HuH-7 (cell line): ENCODE measurements at places on chromosomes 16 and 17.

- DNase-seq, result no peak
These were observed 5.9 kb downstream of the ZNF646 start for GRCh38 chr16:31080035-31080629.

GRCh38 chr16:3842994-3843393 lies 37.5 kb downstream of the CREBBP start:
- no peak for DNase-seq

- DNase-seq, result no peak
These were observed 7.1 kb downstream of the TLCD2 start for GRCh38 chr17:1703063-1703462.

GRCh38 chr16:84823484-84823883 lies 3.7 kb downstream of the CRISPLD2 start:
- no peak for DNase-seq
